ENCODE measurements at places on chromosomes 16 and 17.

- no peak for DNase-seq
Observed at GRCh38 chr16:81608523-81609209, 164.1 kb downstream of the CMIP start.

- DNase-seq, result no peak
Observed at GRCh38 chr17:12765548-12765947, 23.8 kb upstream of the ARHGAP44 start.

- DNase-seq, result peak; percentile 54
Observed at GRCh38 chr17:82734987-82735866, at the start of gene FN3K. Gene FN3K (plus strand): TSS chr17:82735615. CDS start chr17:82735637, 22 bp downstream.

GRCh38 chr17:7403727-7403976, 245 bp downstream of the TMEM256 start:
- DNase-seq, result no peak

- no peak for DNase-seq
Observed at GRCh38 chr16:86224126-86224525, 286.2 kb upstream of the FOXF1 start.

DNA sequence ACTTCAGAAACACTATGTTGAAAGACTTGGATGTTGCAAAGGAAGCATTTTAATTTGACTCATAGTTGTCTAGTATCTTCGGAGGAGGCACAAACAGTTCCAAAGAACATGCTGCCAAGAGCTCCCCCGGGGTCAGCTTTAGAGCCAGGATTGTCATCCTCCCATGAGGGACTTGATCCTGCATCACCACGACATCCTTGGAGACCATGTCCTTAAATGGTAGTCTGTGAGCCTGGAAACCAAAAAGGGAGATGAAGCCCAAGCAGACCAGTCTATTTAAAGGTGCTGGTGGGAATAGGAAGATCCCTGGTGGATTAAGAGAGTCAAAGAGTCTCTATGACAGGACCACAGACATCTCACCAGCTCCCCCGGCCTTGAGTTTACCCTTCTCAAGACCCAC, 33.3 kb upstream of the DYNLRB2 start:
- DNase-seq, result no peak

DNA sequence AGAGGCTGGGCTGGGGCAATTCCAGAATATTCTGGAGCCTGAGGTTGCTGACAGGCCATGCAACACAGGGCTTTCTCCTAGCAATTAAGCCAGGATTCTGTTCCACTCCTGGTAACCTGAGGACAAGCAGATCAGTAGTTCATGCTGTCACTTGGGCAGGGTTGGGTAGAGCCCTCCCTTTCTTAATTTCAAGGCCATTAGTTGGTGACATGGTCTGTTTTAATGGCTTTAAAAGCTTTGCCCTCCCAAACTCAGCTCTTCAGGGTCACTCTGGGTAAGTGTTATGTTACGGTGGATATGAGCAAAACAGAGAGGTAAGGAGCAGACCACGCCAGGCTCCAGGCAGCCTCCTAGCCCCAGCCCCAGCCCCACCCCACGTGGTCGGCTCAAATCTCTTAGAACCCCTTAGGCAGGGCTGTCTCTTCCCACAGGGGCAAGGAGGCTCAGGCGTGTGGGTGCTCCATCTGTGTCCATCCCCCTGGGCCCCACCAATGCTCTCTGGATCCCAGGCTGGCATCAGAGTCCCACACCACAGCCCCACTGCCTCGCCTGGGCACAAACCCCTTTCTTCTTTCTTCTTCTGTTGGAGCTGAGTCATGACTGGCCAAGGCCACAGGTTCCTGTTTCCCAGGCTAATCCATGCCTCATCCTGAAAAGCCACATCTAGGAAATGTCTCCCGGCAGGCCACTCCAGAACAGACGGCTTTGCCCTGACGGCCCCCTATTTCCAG, 27.5 kb downstream of the CEP295NL start:
- no peak for DNase-seq

DNA sequence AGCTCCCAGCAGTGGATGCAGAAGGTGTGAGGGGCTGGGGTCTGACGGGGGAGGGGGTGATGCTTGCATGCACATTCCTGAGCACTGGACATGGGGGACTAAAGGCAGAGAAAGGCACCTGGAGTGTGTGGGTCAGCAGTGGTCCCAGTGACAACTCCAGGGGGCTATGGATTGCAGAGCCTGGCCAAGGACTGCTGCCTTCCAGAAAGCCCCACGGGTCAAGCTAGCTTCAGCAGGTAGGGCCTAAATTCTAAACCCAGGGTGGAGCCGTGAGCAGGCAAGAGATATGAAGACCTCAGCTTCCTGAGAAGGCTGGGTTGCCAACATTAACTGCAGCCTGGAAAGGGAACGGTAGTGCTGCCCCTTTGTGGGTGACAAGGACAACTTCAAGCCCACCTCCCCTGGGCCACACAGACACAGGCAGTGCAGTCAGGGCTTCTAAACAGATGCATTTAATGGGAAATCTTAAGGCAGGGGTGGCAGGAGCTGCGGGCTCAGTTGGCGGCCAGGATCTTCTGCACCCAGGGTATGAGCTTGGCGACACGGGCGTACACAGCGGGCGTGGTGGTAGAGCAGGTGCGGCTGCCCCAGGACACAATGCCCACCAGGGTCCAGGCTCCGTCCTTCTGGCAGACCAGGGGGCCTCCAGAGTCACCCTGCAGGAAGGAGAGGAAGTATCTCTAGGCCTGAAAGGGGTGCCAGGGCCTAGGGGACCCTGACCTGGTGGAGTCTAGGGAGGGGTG, 3.1 kb downstream of the CTRB2 start:
- no peak for DNase-seq

- DNase-seq, result no peak
Observed at GRCh38 chr16:78242239-78242630, 142.8 kb downstream of the WWOX start.

DNA sequence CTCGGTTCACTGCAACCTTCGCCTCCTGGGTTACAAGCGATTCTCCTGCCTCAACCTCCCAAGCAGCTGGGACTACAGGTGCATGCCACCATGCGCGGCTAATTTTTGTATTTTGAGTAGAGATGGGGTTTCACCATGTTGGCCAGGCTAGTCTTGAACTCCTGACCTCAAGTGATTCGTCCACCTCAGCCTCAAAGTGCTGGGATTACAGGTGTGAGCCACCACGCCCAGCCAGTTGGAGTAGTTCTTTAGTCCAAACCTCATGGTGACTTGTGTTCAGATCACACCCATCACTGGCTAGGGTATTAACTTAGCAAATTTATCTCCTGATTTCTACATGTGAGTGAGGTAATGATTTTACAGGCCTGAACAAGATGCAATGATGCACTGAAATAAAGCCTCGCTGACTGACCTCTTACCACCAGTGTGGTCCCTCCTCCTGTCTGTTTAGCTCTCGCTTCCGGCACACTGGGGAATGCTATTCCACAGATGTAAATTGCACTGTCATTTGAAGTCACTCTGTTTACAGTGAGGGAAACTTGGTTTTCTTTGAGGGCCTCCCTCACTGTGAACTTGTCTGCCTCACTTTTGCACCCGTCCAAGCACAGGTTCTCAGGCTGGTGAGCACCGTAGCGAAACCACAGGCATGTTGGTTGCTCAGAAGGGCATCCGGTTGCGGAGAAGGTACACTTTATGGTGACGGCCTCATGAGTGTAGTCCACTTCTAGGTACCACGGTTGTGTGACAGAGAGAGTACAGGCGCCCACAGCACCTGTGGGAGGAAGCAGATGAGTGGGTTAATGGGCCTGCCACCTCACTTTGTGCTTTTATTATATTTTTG, 5.5 kb downstream of the IGSF6 start:
- DNase-seq, result no peak

DNA sequence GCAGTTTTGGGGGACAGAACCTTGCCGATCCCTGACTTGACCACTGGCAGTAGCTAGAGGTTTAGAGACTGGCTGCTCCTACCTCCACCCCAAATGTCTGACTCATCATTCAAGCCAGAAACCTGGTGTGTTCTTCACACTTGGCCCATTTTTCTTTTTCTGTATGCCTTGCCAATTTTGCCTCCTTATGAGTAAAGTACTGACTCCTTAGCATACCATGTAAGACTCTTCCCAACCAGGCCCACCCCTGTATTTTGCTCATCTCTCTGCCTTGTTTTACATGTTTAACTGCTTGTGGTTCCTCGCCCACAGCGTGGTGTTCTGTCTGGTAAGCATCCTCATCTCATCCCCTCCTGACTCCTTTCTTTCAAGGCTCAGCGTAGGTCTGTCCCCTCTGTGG, 37.9 kb downstream of the NUP88 start:
- DNase-seq, result no peak

Measured in NCI-H2171 (cell line).